NCI-H446 treated with DMSO at 0.1 percent for 48 hours (cell line): ENCODE measurements at places on chromosomes 7 and 10.
A peak's percentile ranks its signal among the peaks of the same experiment; 100 is the strongest.

DNA sequence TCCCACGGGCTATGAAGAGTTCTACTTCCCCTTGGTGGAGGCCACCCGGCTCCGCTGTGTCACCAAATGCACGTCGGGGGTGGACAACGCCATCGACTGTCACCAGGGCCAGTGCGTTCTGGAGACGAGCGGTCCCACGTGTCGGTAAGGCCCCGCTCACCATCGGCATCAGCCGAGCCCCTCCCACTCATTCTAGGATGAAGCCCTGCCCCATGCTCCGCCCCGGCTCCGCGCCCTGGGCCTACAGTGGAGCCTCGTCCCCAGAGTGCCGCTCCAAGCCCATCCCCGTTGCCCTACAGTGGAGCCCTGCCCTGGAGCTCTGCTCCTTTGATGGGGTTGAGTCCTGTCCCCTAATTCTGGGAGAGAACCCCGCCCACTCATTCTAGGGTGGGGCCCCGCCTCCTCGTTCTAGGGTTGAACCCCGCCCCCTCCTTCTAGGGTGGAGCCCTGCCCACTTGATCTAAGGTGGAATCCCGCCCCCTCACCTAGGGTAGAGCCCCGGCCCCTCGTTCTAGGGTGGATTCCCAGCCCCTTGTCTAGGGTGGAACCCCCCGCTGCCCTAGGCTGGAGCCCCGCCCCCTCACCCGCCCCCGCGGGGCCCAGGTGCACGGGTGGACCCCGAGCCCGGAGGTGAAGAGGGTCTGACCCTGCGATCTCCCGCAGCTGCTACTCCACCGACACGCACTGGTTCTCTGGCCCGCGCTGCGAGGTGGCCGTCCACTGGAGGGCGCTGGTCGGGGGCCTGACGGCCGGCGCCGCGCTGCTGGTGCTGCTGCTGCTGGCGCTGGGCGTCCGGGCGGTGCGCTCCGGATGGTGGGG, 3.4 kb upstream of the MUC12 start:
- no peak for DNase-seq

- no peak for DNase-seq
Measured at GRCh38 chr10:870564-871166, 60.8 kb downstream of the LARP4B start.

DNA sequence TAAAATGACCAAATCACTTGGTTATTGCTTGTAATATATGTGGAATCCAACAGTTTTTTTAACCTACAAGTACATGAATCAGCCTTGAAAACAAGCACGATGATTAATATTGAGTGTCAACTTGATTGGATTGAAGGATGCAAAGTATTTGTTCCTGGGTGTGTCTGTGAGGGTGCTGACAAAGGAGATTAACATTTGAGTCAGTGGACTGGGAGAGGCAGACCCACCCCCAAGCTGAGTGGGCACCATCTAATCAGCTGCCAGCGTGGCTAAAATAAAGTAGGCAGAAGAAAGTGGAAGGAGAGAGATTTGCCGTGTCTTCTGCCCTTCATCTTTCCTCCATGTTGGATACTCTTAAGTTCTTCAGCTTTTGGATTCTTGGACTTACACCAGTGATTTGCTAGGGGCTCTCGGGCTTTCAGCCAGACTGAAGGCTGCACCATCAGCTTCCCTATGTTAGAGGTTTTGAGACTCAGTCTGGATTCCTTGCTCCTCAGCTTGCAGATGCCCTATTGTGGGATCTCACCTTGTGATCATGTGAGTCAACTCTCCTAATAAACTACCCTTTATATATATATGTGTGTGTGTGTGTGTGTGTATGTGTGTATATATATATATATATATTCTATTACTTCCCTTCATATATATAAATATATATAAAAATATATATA, 118.4 kb upstream of the WDR11 start:
- peak; percentile 19 for DNase-seq

DNA sequence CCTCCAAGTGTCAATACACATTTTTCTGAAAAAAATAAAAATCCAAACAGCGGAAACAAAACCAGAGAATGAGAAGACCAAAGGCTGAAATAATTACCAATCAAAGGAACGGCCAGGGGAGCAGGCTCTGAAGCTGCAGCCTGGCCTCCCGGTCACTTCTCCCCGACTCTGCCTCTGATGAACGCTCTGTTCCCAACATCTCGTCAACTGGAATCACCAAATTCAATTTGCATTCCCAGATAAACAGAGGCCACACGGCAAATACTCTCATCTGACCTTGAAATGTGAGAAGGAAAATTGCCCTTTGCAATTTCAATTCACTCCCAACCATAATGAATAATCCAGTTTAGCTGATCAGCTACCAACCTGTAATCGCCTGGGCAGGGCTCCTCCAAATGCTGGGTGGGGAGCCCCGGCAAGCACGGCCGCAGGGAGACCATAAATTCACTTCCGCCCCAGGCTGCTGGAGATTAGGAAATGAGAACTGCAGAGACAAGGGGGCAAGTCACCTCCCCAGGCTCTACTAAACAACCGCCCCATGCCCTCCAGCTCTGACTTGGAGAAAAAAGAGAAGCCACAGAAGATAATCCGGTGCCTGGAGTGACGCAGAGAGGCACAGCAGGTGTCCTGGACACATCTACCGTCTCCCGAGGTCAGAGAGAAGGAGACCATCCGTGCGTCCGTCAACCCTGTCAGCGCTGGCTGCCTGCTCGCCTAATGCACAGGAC, 153.2 kb downstream of the MAD1L1 start:
- no peak for DNase-seq

- no peak for DNase-seq
Measured at GRCh38 chr10:119419931-119420330, 122.6 kb downstream of the RGS10 start.

GRCh38 chr10:78078539-78079330, 45.1 kb downstream of the RPS24 start:
- no peak for DNase-seq
